ENCODE measurements at places on chromosomes 5 and 9. TPM values are rescaled to one million over a fixed set of nuclear protein-coding genes. Genes with fewer than 3 reads are reported as not detected.

DMGDH gene
- polyA plus RNA-seq = 2.9 TPM

LARP1 gene
- polyA plus RNA-seq = 109 TPM

ANP32B gene
- polyA plus RNA-seq = 129 TPM

CCDC107 gene
- polyA plus RNA-seq = 21.0 TPM

SPDL1 gene
- 16.1 TPM for polyA plus RNA-seq

LSM11 gene
- polyA plus RNA-seq = 10.6 TPM

MEGF10 gene
- polyA plus RNA-seq = 43.1 TPM

UNC5A gene
- 1.1 TPM for polyA plus RNA-seq

DNA sequence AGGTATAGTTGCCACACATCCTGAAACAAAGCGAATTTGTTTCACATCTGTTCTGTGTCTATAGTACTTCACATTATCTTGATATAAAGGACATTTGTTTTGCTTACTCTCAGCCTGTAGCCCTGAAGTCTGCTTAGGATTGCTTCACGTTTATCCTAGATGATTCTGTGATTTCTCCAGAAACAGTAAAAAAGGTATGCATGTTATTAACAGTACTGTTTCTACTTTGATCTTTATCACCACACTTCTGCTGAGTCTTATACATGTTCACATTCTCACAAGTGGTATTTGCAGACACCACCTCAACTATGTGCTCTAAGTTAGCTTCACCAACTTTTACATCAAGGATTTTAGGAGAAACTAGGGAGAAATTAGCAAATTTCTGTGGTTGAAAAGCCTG lies 47.4 kb upstream of the ADAMTS19 start:
- no peak for DNase-seq

GRCh38 chr9:121772600-121773285 lies 121.3 kb downstream of the DAB2IP start:
- no peak for DNase-seq

- DNase-seq = no peak
Measured at GRCh38 chr9:137564817-137565411, 13.2 kb downstream of the MRPL41 start.

DNA sequence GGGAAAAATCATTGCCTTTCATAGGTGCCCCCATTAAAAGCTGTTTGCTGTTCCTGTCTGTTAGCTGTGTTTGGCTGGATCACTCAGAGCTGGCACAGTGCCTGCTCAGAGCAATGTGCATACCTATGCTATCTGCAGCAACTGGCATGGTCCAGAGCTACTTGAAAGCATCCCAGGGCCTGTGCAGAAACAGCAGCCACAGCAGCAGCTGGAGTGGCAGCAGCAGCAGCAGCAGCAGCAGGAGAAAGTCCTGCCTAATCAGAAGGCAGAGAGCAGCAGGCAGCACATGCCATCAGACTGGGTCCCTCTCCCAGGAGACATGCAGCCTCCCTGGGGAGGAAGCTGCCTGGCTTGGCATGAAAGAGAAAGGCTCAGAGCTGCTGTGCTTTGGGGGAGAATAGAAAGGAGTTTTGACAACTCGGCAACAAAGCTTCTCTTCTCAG lies 243.8 kb upstream of the WWC1 start:
- no peak for DNase-seq

- DNase-seq = no peak
Measured at GRCh38 chr5:159616952-159617351, 286.7 kb upstream of the IL12B start.

- DNase-seq = no peak
Measured at GRCh38 chr9:17280350-17281012, 145.6 kb downstream of the CNTLN start.

DNA sequence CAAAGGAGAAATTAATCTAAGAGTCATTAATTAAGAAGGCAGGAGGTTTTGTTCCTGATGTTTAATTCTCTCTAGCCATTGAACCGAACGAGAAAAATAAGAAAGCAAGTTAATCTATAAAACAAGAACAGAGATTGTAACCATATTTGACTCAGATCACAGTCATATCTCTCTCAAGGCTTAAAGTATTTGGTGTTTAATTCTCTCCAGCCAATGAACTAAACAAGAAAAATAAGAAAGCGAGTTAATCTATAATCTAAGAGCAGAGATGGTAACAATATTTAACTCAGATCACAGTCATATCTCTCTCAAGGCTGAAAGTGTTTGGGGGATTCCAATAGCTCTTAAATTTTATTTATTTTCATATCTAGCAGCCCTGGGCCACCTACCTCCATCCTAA lies 74.4 kb upstream of the SHISAL2B start:
- DNase-seq = no peak

- no peak for DNase-seq
Measured at GRCh38 chr5:66864240-66864884, 268.2 kb downstream of the MAST4 start.

GRCh38 chr5:134594797-134595457 lies 37.7 kb downstream of the SAR1B start:
- no peak for DNase-seq

GRCh38 chr9:78630966-78631365 lies 334.0 kb downstream of the PSAT1 start:
- no peak for DNase-seq

GRCh38 chr9:135251331-135251761 lies 163.9 kb downstream of the OLFM1 start:
- no peak for DNase-seq

- DNase-seq = no peak
Measured at GRCh38 chr9:113525205-113525604, 61.7 kb downstream of the RGS3 start.

GRCh38 chr9:134434894-134435506 lies 108.7 kb downstream of the RXRA start:
- DNase-seq = peak; percentile 97

- peak; percentile 71 for DNase-seq
Measured at GRCh38 chr5:129631961-129632360, 115.9 kb upstream of the MINAR2 start.

GRCh38 chr5:132641241-132641723 lies 16.7 kb upstream of the IL13 start:
- no peak for DNase-seq

- no peak for DNase-seq
Measured at GRCh38 chr9:124629600-124629999, 122.4 kb upstream of the NR5A1 start.

DNA sequence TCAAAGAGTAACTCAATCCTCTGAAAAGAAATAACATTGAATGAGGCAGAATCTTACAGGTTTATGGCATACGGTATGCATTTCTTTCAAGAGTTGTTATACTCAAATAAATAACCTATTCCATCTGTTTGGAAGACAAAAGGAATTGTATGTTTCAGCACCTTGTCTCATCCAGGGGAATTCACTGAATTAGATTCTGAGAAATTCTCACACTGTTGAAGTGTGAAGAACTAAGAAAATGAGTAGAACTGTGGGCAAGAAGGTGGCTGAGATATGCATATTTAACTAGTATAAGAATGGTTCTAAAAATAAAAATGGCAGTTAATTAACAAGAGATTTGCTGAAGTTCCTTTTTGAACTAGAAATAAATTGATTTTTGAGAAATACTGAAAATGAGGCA lies 279.3 kb upstream of the DAP start:
- no peak for DNase-seq

DNA sequence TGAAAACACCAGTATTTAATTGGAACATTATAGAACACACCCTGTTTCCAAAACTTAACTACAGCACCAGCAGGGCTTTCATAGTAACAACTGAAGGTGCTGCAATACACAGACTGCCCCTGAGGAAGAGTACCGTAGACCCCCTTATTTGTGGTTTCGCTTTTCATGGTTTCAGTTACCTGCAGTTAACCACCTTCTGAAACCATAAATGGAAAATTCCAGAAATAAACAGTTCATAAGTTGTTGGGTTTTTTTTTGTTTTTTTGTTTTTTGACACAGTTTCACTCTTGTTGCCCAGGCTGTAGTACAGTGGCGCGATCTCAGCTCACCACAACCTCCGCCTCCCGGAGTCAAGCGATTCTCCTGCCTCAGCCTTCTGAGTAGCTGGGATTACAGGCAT lies 9.5 kb upstream of the GLDC start:
- DNase-seq = no peak

GRCh38 chr9:127078988-127079387 lies 43.4 kb downstream of the ANGPTL2 start:
- DNase-seq = no peak

GRCh38 chr5:919356-920000 lies 26.8 kb downstream of the TRIP13 start:
- DNase-seq = no peak

DNA sequence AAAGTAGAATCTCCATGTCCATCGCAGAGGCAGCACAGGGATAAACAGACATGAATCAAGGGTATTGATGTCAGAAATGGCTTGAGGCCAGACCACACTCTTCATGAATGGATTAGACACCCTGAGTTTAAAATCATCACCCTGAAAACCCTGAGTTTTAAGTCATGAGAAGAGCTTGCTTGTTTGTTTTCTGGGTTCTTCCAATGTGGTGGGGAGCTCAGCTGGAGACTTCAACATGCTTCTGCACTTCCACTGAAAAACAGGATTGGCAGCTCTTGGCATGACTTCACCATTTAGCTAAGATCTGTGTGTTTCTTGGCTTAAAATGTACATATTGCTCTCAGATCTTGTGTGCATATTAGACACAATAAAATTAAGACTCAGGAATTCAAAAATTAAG lies 9.8 kb downstream of the GCNT4 start:
- no peak for DNase-seq

DNA sequence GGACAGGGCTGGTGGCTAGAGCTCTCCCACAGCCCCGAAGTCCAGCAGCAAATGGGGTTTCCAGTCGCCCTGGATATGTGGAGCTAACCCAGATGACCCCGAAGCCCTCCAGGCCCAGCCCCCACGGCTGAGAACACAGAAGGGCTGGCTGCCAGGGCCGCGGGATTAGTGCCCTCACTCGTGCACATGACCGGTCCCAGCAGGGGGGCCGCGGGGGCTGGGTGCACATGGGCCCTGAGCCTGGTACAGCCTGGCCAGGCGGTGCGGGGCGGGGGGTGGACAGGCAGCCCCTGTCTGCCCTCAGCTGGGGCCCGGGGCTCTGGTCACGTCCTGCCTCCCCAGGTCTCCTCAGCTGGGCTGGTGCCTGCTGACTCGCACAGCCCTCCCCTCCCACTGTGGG lies 5.9 kb downstream of the SSNA1 start:
- DNase-seq = no peak

DNA sequence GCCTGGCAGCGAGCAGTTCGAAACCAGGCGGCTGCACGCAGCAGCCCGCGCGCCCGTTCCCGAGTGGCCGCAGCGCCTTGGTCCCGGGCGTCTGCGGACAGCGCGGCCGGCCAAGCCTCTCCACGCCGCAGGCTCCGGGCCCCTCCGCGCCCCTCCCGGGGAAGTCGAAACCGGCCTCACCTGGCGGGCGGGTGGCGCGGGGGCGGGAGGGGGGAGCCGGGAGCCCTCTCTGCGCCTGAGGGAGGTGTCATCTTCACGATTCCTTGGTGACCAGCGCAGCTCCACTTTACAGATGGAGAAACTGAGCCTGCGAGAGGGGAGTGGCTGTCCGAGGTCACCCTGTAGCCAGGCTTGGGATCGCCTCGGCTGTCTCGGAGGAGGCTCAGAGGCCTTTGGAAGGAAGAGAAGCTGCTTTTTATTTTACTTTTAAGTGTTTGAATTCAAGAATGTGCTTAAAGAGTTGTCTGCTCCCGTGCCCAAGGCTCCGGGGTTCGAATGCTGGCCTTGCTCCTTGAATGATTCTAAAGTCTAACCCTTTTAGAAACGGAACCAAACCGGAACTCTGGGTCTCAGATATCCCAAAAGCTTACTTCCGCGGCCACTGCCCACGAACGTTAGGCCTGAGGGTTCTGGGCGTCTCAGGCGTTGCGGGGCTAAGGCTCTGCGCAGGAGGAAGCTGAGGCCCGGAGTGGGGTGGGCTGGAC lies 662 bp downstream of the SUSD3 start:
- DNase-seq = no peak

DNA sequence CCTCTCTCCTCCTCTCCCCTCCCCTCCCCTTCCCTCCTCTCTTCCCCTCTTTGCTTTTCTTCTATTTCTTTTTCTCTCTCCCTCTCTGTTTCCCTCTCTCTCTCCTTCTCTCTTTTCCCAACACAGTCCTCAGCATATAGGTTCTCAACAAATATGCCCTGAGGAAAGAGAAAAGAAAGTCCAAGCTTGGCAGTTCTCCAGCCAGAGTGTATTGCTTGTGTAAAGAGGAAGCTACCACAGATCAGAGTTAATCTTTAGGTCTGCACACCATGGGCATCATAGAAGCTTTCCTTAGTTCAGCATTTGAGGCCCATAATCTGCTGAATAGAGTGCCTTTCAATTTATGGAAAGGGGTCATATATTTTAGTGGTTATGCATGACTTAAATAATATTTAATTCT lies 382.8 kb upstream of the WWC1 start:
- peak; percentile 13 for DNase-seq

- no peak for DNase-seq
Measured at GRCh38 chr9:105679257-105680022, 14.9 kb upstream of the TMEM38B start.

All from hindlimb muscle (tissue), 1 donor.